ENCODE measurements at places on chromosomes 12 and 14.

DNA sequence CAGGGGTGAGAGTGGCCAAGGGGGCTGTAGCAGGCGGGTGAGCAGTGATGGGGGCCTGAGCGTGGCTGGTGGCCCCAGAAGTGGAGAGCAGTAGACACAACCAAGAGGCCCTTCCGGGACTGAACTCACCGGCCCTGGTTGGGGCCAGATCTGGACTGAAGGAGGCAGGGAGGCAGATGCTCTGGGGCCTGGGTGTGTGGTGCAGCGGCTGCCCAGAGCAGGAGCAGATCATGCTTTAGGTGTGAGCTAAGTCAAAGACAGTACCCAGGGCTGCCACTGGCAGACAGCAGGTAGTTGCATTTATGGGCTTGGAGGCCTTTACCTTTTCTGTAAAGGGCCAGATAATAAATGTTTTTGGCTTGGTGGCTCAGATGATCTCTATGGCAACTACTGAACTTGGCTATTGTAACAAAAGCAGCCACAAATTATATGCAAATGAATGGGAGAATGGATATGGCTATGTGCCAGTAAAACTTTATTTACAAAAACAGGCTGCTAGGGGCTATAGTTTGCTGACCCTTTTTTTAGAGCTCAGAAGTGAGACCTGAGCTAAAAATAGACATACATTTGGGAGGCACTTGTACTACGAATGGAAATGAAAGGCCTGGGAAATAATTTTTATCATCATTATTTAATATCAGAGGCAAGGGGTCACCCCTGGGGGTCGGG lies 25.6 kb downstream of the SETD1B start:
- no peak for DNase-seq

DNA sequence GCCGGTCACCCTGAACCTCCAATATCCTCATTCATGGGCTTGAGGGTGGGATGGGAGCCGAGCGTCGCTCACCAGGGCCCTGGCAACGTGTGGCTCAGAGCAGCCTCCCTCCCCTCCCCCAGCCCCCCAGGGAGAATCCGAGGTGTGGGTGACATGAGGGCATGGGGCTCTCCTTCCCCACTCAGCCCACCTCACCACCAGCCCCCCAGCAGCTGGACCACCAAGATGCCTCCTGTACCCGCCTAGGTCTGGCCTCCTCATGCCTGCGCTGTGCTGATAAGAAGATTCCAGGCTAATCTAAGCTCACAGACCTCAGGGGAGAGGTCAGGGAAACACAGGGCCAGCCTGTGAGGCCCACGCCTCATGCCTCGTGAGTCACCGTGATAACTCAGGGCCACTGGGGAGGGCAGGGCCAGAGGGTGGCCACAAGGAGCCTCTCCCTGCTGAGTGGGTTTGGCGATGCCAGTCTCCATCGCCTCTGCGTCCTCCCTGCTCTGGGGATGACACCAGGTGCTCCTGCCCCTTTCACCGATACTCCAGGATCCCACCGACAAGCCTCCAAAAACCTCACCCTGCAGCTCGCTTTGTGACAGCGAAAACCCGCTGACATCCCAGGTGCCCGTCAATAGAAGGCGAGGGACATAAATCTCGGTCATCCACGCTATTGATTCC lies 56.9 kb downstream of the TESC start:
- no peak for DNase-seq

- DNase-seq, result no peak
Measured at GRCh38 chr12:68733661-68734071, 12.3 kb upstream of the SLC35E3 start.

DNA sequence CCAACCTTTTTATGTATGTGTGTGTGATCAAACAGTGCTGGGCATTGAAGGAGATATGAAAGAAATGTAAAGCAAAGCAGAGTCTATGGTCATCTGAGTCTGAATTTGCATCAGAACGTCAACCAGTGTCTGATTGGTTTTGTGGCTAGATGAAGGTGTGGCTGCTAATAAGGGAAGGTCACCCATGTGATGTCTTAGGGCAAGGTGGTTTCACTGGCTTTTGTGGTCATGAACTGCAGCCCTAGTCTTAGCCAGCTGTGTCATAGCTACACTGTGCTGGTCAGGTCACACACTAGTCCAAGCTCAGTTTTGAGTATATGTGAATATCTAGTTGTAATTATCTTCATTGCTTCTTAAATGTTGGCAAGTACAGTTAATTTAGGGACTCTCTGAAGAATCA lies 105.8 kb downstream of the TGFB3 start:
- DNase-seq, result no peak

DNA sequence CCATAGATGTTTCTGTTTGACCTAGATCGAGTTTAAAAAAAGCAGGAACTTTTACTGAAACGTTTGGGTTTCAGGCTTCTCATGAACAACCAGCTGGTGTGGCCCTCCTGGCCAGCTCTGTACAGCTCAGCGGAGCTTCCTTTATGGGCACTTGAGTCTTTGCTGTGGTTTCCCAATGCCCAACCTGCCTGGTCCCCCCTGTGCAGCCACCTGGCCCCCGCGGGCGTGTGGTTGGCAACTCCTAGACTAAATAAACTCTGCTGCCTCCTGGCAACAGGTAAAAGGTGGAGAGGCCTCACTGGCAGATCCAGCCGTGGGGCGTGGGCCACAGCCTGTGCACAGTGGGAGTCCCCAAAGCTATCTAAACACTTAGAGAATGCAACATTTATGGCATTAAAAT lies 38.7 kb downstream of the ADGRD1 start:
- DNase-seq, result no peak

DNA sequence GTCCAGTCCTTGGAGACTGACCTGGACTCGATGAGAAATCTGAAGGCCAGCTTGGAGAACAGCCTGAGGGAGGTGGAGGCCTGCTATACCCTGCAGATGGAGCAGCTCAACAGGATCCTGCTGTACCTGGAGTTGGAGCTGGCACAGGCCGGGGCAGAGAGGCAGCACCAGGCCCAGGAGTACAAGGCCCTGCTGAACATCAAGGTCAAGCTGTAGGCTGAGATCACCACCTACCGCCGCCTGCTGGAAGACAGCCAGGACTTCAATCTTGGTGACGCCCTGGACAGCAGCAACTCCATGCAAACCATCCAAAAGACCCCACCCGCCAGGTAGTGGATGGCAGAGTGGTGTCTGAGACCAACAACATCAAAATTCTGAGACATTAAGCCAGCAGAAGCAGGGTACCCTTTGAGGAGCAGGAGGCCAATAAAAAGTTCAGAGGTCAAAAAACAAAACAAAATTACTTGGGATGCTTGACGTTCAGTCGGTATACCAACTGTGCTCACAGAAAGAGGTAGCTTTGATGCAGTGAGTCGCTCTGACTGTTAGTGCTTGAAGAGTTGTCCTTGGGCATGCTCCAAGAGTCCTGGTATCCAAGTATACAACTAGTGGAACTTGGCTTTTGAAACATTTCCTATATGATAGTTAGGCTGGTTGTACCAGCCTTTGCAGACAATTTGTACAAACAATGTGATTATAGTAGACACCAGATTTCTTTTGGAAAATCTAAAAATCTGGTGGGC lies 4.8 kb downstream of the MED6 start:
- DNase-seq, result no peak

DNA sequence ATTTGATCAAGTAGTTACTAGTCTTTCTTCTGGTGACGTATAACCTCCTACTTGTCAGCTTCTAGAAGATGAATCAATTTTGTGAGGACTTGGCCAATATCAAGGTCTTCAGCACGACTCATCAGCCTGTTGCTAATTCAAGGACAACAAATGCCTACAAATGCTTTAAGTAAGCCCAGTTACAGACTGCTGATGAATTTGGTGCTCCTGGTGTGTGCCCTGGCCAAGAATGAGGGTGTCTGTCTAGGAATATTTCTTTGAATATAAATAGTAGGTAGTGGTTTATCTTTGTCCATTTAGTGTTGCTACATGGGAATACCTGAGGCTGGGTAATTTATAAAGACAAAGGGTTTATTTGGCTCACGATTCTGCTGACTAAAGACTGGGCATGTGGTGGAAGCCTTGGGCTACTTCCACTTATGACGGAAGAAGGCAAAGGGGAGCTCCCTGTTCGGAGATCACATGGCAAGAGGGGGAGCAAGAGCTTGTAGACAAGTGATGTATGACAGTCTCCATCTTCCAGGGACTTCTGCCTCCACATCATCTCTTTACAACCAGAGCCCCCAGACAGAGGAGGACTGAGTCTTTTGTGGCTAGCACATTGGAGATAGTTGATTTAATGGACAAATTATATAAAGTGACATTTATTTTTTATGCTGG lies 180.2 kb downstream of the CRADD start:
- DNase-seq, result no peak

DNA sequence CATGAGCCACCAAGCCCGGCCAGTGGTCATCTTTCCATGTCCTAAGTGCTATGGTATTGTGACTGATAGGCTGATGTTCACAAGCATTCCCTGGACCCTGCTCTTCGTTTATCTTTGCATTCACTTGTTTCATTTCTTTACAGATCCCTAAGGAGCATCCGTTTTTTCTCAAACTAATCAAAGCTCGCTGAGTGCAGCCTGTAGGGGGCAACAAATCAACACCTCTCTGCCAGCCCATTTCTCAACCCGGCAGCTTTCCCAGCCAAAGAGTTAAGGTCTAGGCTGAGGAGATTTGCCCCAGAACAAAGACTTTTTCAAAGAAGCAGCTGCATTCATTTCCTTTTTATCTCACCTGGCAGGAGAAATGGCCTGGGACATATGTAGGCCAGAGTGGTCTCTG lies 12.1 kb downstream of the SIRT4 start:
- DNase-seq, result no peak

DNA sequence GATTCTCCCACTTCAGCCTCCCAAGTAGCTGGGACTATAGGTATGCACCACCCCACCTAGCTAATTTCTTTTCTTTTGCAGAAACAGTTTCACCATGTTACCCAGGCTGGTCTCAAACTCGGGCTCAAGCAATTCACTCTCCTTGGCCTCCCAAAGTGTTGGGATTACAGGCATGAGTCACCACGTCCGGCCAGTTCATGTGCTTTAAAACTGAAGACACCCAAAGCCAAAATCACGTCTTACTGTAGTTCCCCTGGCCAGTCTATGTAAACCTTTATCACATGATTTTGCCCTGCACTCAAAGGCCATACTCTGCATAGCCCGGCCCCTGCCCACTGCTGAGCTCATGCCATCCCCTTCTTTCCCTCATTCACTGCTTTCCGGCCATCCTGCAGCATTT lies 4.5 kb downstream of the ALKBH2 start:
- no peak for DNase-seq

DNA sequence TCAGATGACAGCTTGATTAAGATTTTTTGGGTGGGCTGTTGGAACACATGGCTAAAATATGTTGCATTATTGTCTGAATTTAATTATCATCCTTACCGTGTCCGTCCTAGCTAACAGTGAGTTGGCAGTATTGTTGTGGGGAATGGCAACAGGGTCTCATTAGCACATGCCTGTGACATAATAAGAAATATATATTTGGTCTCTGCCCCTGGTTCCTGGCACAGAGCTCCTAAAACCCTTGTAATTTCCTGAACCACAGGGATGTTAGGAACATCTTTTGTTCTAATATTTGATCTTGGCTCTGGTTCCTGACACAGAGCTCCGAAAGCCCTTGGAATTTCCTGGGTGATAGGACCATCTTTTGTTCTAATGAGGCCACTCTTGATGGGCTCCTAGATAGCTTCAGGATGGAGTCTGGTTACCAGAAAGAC lies 76.0 kb downstream of the SYNE2 start:
- no peak for DNase-seq

DNA sequence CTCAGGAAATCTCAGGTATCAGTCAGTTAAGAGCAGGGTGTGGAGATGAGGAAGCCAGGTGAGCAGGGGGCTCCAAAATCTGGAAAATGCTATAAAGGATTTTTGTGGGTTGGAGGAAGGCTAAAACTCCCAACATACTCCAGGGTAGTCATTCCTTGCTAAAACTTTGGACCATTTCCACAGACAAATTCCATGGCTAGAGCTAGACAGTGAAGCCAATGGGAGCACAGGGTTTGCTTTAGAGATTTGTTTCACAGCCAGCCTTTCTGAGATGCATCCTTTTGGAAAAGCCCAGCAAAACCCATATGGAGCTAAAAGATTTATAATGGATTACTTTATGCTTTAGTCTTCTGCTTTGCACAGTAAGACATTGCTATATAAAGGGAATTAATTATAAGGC lies 146.5 kb downstream of the SAMD4A start:
- DNase-seq, result no peak

- no peak for DNase-seq
Measured at GRCh38 chr12:128792398-128792797, 31.4 kb downstream of the SLC15A4 start.

- no peak for DNase-seq
Measured at GRCh38 chr14:102690509-102691286, 86.6 kb upstream of the TRAF3 start.

DNA sequence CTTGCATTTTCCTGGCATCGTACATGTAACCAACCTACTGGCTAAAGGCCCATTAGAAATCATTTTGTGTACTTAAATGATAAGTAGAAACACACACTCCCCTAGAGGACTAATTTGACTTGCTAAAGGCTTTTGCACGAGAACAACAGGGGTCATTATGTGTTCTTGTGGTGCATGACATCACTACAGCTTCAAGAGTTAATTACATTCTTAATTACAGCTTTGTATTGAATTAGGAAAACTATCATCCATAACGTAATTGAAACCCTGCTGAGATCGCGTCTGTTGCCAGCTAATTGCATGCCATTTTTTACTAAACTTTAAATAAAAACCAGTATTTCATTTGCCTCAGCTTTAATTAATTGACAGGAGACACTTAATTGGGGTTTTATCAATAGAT lies 51.4 kb downstream of the TMEM132C start:
- no peak for DNase-seq

- DNase-seq, result no peak
Measured at GRCh38 chr12:43325786-43326185, 226.2 kb downstream of the ADAMTS20 start.

GRCh38 chr12:6817662-6818157 lies 3.9 kb upstream of the GPR162 start:
- no peak for DNase-seq

- DNase-seq, result no peak
Measured at GRCh38 chr12:122363782-122364181, 58.7 kb downstream of the CLIP1 start.

GRCh38 chr14:69953266-69953915 lies 74.2 kb downstream of the SMOC1 start:
- DNase-seq, result no peak

GRCh38 chr14:76644855-76645518 lies 116.3 kb upstream of the VASH1 start:
- peak; percentile 61 for DNase-seq

DNA sequence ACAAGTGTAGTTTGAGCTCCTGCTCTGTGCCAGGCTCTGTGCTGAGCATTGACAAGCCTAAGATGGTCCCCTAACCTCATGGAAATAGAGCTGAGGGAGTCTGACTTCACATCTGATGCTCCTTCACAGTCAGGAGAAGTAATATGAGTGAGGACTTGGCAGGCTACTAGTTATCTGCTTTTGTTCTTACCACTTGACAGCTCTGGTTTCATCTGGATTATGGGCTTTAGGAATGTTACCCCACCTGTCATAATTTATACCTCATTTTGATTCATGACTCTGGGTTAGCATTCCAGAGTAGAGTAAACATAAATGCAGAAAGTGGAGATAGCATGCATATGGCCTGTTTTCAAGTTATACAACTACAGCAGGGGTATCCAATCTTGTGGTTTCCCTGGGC lies 40.5 kb downstream of the ATP6V1D start:
- no peak for DNase-seq

- DNase-seq, result no peak
Measured at GRCh38 chr12:117743761-117744160, 225.0 kb downstream of the KSR2 start.

GRCh38 chr12:172732-173161 lies 41.2 kb downstream of the SLC6A12 start:
- no peak for DNase-seq

GRCh38 chr12:121753844-121754264 lies 39.6 kb downstream of the RHOF start:
- DNase-seq, result no peak

GRCh38 chr12:111196532-111196931 lies 172.4 kb downstream of the PHETA1 start:
- DNase-seq, result no peak

All from NCI-H2107 (cell line).